ENCODE measurements at places on chromosomes 1 and 21.

- DNase-seq: no peak
Observed at GRCh38 chr1:54324251-54325140, 81.7 kb downstream of the SSBP3 start.

GRCh38 chr21:45441431-45442255, 36.7 kb downstream of the COL18A1 start:
- DNase-seq: no peak

GRCh38 chr1:30650038-30650967, 73.1 kb downstream of the MATN1 start:
- DNase-seq: no peak

DNA sequence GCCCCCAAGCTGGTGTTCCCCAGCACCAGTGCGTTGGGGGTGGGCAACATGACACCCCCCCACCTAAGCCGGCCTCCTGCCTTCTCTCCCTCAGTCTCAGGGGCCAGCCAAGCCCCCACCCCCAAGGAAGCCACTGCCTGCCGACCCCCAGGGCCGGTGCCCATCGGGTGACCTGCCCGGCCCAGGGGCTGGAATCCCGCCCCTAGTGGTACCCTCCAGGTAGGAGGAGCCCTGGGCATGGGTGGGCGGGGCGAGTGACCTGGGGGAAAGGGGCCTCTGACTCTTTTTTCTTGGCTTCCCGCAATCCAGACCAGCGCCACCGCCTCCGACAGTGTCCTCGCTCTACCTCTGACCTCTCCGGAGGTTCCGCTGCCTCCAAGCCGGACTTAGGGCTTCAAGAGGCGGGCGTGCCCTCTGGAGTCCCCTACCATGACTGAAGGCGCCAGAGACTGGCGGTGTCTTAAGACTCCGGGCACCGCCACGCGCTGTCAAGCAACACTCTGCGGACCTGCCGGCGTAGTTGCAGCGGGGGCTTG, 1.3 kb upstream of the EFNA4 start:
- DNase-seq: no peak

GRCh38 chr1:81252471-81253151, 548.1 kb upstream of the ADGRL2 start:
- no peak for DNase-seq

- DNase-seq: no peak
Observed at GRCh38 chr1:239389703-239390102, 3.3 kb downstream of the CHRM3 start.
